ENCODE measurements at places on chromosomes 3 and 15. TPM values are rescaled to one million over a fixed set of nuclear protein-coding genes. Genes with fewer than 3 reads are reported as not detected.

The WDR5B gene
- total RNA-seq: 3.1 TPM

The GORASP1 gene
- 22.7 TPM for total RNA-seq

The C3orf20 gene
- 0.56 TPM for total RNA-seq

The ZNF621 gene
- 25.2 TPM for total RNA-seq

The ILDR1 gene
- not detected for total RNA-seq
